ENCODE measurements at places on chromosomes 16 and 17.

DNA sequence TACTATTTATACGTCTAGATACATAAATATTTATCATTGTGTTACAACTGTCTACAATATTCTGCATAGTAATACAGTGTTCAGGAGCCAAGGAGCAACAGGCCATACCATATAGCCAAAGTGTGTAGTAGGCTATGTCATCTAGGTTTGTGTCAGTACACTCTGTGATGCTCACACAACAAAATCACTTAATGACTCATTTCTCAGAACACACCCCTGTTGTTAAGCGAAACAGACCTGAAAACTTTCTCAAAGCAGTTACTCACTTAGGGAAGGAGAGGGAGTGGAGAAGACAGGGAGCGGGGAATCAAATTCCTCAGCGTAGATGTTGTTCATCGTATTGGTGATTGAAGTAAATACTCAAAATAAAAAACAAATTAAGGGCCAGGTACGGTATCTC, 269.5 kb downstream of the STX8 start:
- DNase-seq: no peak

- no peak for DNase-seq
Observed at GRCh38 chr17:78184351-78184750, 2.5 kb downstream of the TK1 start.

DNA sequence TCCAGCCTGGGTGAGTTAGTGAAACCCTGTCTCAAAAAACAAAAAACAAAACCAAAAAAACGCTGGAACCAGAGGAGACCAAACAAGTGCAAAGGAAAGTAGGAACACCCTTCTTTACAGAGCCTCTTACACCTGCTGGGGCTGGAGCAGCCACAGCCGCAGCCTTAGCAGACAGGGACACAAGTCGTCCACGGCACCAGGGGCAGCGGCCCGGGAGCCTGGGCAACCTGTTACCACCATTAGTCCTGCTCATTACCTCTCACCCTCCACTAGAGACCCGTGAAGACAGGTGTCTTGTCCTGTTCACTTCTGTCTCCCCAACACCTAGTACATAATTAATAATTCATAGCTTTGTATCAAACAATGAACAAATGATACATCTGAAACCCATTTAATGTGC, 83.6 kb downstream of the C16orf78 start:
- DNase-seq: no peak

GRCh38 chr17:17580662-17581470, 10.6 kb downstream of the PEMT start:
- no peak for DNase-seq

DNA sequence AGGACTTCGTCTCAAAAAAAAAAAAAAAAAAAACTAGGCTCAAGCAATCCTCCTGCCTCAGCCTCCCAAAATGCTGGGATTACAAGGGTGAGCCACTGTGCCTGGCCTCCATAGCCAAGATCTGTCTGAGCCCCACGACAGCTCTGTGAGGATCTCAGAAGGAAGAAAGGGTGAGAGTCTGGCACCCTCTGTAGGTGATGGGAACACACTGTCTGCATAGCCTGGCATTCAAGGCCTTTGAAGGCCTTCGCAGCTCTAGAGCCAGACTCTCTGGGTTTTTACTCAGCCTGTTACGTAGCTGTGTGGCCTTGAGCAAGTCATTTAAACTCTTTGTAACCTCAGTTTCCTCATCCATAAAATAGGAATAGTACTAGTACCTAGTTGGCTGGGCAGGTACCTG, 6.3 kb upstream of the XPO6 start:
- DNase-seq: no peak

- DNase-seq: no peak
Observed at GRCh38 chr17:47821031-47821423, 567 bp downstream of the OSBPL7 start.

GRCh38 chr17:71260366-71260940, 860.4 kb upstream of the SOX9 start:
- DNase-seq: no peak

GRCh38 chr17:55410722-55411462, 10.7 kb downstream of the MMD start:
- DNase-seq: no peak

DNA sequence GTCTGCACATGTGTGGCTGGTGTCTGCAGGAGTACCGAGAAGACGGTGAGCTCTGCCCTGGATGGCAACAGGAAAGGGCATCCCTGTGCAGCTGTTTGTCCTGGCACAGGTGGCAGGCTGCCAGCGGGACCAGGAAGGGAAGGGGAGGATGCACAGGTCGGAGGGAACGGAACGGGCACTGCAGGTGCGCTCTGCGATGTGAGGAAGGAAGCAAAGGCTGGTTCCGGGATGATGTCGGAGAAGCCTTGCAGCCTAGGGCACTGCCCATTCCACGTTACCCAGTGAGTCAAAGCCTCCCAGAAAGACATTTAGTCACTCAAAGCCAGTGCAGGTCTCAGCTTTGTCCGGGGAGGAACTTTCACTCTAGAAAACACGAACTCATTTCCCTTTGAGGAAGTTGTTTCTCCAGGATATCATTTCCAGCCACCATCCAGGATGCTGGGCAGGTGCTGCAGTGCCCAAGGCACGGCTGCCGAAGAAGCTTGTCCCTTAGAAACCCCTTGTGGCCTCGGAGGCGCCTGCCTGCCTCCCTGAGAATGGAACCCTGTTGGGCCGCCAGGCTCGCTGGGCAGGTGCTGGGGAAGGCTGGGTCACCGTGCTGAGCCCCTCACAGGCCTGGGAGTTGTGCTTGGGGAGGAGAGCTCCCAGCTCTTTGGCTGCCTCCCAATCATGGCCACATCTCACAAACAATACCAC, 4.5 kb upstream of the TMEM235 start:
- DNase-seq: no peak

GRCh38 chr17:68398691-68399637, 58.3 kb downstream of the WIPI1 start:
- DNase-seq: no peak

DNA sequence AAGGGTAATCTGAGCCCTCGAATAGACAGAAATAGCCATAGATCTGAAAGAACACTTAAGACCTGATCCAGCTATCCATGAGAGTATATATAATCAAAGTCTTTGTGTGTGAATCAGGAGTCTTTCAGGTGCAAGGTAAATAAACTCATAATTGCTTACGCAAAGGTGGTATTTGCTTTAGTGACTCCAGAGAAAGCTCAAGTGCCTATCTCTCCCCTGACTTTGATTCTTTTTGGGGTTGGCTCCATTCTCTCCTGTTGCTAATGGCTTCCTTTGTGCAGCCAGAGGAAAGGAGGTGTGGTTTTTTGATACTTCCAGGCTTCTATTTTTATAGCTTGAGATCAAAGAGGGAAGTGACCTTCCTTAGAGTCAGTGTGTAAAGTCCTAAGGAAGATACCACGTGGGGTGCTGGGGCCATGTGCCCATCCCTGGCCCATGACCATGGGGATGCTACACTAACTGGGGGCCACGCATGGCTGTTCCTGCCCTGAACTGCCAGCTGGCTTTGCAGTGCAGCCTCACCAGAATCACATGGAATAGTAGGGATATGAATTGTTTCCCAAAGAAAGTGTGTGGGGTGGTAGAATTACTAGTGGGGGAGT, 45.8 kb downstream of the TENT4B start:
- no peak for DNase-seq

DNA sequence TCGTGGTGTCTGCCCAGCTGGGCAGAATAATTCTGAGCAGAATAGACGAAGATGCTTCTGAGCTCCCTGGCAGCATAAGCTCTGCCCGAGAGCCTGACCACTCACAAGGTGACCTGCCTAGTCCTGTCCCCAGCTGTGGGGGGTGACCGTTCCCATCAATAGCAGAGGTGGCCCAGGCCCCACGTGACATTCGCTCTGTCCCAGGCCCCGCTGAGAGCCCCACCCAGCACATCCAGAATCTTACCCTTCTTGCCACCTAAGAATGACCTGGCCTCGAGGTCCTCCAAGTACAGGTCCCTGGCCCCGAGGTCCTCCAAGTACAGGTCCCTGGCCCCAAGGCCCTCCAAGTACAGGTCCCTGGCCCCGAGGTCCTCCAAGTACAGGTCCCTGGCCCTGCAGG, 695 bp upstream of the TMEM204 start:
- no peak for DNase-seq

- DNase-seq: no peak
Observed at GRCh38 chr16:68752602-68753001, 15.5 kb downstream of the CDH1 start.

DNA sequence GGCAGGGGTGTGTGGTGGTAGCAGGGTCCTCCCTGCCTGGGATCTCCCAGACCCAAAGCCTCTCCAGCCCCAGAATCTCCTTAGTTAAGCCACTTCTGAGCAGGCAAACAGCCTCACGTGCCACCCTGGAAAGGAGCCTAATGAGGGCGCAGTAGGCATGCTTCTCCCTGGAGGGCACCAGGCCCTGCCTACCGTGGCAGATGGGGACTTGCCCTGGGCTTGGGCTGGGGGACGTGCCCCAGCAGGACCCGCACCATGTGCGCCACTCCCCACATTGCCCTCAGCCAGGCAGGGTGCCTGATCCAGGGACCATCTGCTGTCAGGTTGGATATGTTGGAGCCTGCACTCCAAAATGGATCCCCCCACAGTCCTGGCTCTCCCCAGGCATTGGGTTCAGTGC, 14.2 kb downstream of the FAM83G start:
- no peak for DNase-seq

DNA sequence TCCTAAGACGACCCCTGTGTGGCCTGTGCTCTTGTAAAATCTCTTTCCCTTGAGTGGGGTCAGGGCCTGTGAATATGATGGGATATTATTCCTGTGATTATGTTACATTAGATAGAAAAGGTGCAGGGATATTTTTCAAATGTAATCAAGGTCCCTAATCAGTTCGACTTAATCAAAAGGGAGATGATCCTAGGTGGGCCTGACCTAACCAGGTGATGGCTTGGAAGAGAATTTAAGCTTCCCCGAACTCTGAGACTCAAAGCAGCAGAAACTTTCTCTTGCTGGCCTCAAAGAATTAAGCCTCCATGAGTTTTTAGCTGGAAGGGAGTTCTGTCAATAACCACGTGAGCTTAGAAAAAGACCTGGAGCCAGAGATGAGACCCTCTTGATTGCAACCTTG, 124.7 kb downstream of the MAF start:
- no peak for DNase-seq

DNA sequence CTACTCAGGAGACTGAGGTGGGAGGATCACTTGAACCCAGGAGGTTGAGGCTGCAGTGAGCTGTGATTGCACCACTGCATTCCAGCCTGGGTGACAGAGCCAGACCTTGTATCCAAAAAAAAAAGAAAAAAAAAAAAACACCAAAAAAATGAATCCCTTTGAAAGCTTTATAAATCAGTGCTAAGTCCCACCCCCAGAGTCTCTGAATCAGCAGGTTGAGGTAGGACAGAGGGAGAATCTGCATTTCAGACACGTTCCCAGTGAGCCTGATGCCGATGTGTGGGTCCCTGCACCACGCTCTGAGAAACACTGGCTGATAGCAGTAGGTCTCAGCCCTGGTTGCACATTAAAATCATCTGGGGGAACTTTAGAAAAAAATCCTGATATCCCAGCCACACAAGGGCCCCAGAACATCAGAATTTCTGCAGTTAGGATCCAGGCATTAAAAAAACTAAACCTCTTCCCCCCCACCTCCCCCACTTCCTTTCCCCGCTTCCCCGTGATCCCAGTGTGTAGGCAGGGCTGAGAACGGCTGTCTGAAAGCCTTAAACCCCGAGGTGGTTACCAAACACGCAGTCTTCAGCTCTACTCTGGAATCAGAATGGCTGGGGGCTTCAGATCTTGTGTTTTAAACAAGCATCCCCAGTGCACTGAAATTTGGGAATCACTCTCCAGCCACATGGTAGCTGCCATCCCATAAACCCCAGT, 27.3 kb upstream of the GPRC5B start:
- DNase-seq: no peak

DNA sequence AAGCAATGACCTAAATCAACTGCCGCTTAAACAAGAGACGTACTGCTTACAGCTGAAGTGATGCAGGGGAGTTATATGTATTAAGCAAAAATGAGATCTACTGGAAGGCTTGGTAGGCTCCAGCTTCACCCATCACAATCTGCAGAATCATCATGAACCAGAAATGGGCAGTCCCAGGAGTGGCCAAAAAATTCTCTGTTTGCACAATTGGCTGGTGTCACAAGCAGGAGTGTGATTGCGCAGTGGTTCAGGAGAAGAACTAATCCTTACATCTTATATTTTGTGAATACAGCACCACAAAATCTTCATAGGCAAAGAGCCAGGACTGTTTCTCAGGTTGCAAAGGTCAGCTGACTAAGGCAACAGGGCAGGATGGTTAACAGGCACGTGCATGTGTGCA, 75.9 kb downstream of the CES1 start:
- DNase-seq: no peak

- no peak for DNase-seq
Observed at GRCh38 chr16:15552507-15552906, 90.4 kb downstream of the MARF1 start.

GRCh38 chr17:80316927-80317705, 56.5 kb downstream of the RNF213 start:
- DNase-seq: peak; percentile 9

GRCh38 chr17:38326996-38327792, 16.6 kb downstream of the GPR179 start:
- DNase-seq: no peak

DNA sequence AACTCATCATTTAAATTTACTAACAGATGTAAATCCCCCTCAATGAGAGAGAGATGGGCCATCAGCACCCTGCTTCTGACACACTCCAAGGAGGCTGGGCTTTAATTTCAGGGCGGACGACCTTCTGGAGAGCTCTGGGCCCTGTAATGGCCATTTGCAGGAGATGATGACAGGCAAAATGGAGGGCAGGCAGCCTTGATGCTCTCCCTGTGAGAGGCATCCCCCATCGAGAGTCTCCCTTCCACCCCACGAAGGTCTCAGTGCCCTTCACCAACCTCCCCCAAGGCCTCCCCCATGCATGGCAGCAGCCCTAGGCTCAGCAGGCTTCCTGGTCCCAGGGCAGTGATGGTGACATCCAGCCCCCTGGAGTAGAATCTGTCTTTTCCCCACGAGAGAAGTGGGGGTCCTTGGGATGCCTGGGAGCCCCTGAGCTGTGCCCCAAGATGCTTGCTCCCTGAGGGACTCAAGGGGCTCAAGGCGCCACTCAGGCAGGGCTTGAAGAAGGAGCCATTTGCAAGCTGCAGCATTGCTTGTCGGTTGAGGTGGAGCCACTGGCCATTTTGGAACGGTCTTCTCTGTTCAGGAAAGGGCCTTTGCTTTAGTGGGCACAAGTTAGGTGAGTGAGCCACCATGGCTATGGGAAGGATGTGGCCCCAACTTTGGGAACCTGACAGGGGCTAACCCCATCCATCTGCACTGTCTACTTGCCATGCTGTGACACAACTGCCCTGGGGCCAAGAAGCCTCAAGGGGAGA, 82.6 kb downstream of the C16orf78 start:
- no peak for DNase-seq

GRCh38 chr17:17403899-17404576, 72.8 kb upstream of the MED9 start:
- peak; percentile 64 for DNase-seq

GRCh38 chr17:75086496-75087181, 1.1 kb upstream of the SLC16A5 start:
- no peak for DNase-seq
